CD4-positive, CD25-positive, alpha-beta regulatory T cell (primary cell): ENCODE measurements at places on chromosomes 1 and 21.

DNA sequence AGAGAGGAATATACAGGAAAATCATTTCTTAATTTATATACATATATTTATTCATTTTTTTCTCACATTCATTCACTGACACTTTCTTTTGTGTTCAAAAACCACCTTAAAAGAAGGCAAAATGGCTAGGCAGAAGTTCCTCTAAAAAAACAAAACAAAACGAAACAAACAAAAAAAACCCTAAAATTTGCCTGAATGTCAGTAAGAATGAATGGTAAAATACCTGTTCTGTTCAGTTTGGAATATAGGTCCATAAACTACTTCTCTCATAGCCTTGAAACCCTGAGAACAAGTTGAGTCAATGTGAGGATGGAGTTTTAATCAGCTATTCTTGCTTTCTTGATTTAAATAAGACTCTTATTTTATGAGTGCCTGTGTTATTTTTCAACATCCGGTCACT is 14.7 kb upstream of the ALG6 start:
- no peak for DNase-seq

- DNase-seq = no peak
Observed at GRCh38 chr1:60904099-60904851, 178.1 kb upstream of the NFIA start.

- DNase-seq = peak; percentile 42
Observed at GRCh38 chr1:43789604-43790550, 82.5 kb downstream of the ST3GAL3 start.

DNA sequence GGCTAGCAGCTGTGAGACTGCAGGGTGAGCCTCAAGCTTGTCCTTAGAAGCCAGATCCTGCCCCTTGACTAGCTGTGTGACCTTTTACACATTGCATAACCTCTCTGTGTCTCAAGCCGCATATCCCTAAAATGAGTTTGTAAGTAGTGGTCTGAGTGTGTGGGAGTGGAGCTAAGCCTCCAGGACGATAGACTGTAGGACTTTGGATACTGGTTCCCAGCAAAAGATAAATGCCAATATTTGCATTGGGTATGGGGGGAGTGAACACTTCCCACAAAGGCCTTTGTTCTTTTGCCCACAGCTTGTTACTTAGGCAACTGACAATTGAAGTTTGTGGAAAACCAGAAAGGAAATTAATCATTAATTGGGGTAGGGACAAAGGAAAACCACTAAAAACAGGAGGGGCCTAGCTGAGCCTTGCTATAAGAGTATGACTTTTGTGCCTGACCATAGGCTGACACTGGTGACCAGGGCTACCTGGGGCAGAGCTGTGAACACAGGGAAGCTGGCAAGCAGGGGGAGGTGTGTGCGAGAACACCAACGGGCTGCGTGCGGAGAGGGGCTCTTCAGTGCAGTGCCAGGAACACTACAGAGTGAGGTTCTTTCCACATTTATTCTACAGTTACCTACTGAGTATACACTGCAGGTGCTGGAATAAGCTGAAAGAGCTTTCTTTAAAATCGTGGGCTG is 102.4 kb upstream of the ETV3 start:
- no peak for DNase-seq

- DNase-seq = no peak
Observed at GRCh38 chr1:240111558-240111957, 19.9 kb downstream of the FMN2 start.

DNA sequence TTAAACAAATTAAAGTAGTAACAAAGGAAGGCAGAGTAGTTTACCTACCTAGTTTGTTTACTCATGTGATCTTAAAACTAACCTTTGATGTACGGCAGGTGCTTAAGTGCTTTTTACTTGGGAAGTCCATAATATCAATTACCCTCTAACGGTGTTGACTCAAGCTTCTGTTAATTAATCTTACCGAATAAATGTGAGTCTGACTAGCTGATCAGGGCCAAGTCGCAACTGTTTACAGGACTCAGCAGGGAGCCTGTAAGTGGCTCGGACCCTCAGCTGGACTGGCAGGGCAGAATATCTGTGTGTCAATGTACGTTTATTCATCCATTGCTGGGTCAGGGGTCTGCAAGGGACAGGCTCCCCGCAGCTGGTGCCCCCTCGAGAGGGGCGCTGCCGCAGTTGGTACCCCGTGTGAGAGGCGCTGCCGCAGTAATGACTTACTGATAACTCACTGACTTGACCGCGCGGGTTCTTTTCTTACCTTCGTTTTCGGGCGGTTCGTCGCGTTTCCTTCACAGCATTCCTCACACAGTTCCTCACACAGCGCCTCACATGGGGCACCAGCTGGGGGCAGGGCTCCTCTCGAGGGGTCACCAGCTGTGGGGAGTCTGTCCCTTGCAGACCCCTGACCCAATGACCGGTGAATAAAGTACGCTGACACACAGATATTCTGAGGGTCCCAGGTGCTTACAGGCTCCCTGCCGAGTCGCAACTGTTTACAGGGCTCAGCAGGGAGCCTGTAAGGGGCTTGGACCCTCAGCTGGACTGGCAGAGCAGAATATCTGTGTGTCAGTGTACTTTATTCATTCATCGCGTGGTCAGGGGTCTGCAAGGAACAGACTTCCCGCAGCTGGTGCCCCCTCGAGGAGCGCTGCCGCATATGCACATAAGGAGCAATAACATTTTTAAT is 3.0 kb downstream of the FMO1 start:
- DNase-seq = peak; percentile 25
